ENCODE measurements at places on chromosomes 12 and 14. TPM values are rescaled to one million over a fixed set of nuclear protein-coding genes. Genes with fewer than 3 reads are reported as not detected.

Gene SIX4
- 7.0 TPM for total RNA-seq

Gene MYH6
- not detected for total RNA-seq

Gene KLHL42
- total RNA-seq = 24.1 TPM

Gene INSM2
- not detected for total RNA-seq

Gene RDH11
- total RNA-seq = 141 TPM

Gene SELPLG
- total RNA-seq = not detected

Gene PIANP
- not detected for total RNA-seq
